ENCODE measurements at places on chromosomes 12 and 14. TPM values are rescaled to one million over a fixed set of nuclear protein-coding genes. Genes with fewer than 3 reads are reported as not detected.
A peak's percentile ranks its signal among the peaks of the same experiment; 100 is the strongest.

Gene GZMH
- not detected for total RNA-seq

Gene KDM2B
- 52.5 TPM for total RNA-seq

Gene NAV3
- 1.6 TPM for total RNA-seq

Gene FBXL14
- 18.3 TPM for total RNA-seq

Gene AKAP3
- 1.9 TPM for total RNA-seq

Gene BICDL1
- 5.8 TPM for total RNA-seq

Gene STYK1
- 8.6 TPM for total RNA-seq

DNA sequence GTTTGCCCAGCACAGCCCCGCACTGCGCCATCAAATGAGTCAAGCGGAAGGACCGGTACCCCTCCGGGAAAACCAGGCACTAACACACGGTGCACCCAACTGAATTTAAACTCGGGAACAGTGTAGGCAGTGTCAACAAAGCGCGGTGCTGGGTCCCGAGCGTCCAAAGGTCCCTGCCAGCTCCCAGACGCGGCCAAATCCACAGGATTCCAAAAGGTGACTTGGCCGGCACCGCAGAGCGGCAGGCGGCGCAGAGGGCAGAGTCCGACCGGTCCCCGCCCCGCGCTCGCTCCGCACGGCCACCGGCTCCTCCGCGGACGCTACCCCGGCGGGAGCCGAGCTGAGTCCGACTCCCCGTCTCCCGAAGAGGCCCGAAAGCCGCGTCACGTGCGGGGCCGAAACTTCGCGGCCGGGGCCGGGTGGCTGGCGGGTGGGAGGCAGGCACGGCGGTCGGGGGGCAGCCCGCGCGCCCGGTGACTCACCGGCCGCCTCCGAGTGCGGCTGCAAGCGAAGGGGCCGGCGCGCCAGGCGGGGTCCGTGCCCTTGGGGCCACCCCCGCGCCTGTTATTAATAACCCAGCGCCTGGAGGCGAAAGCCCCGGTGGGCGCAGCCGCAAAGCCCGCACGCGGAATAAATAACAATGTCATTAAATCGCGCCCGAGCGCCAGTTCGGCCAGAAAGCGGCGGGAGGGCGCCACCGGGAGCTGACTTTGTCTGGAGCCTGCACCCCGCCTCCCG lies 863 bp downstream of the DENND5B start:
- peak; percentile 49 for DNase-seq

GRCh38 chr12:1630827-1631591 lies 2.0 kb downstream of the WNT5B start:
- DNase-seq, result no peak

GRCh38 chr12:28925719-28926376 lies 223.2 kb upstream of the FAR2 start:
- no peak for DNase-seq

DNA sequence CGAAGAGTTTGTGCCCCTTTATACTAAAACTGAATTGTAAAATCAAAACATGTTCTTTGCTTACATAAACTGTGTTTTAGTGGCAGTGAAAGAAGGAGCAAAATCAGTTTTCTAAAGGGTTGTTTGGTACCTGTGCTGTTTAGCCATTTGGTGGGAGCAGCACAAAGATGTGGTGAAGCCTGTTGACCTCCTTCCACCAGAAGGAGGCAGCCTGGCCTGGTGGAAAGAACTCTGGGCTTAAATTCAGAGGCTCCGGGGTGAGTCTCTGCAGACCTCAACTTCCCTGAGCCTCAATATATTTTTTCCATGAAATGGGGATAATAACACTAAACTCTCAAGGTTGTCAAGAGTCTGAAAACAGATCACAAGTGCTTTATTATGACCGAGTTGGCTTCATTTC lies 502.5 kb downstream of the VRK1 start:
- DNase-seq, result no peak

- no peak for DNase-seq
These were observed 219.8 kb downstream of the PTPRO start for GRCh38 chr12:15541996-15542631.

DNA sequence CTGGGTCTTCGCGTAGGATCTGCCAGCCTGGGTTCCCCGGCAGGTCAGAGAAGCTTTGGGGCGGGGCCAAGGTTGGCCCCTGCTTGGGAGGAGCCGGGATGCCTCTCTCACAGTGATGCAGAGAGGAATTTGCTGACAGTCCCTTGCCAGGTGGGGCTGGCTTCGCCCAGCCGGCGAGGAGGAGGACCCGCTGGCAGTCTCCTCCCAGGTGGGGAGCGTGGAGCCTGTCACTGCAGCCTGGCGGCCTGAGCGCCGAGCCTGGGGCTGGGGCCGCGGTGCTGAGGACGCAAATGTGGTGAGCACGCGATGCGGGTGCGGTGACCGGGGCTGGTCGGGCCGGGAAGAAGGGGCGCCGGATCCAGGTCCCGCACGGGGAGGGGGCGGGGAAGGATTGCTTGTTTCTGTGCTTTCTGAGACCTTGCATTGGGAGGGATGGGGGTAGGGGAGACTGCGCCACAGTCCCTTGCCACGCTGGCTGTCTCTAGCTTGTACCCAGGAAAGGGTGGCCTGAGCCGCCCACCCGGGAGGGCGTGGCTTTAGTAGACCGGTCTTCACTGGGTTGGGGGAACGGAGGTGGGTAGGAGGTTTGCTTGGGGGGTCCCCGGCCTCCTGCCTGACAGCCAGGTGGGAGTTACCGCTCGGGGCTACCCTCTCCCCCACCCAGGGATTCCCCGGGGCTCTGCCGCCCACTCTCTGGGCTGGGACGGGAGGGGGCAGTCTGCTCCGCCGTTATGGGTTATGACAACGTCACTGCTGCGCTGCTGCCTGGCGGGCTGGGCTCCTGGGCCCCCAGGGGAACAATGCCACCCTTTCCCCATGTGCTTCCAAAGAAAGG lies at the start of gene TMEM63C:
Gene TMEM63C, plus strand, starts transcription at position 196 of the 835 bp plus-strand sequence. CDS start 37,016 bp downstream, outside the sequence.
- peak; percentile 98 for DNase-seq

GRCh38 chr14:76836029-76836630 lies 9.9 kb downstream of the LRRC74A start:
- DNase-seq, result no peak

DNA sequence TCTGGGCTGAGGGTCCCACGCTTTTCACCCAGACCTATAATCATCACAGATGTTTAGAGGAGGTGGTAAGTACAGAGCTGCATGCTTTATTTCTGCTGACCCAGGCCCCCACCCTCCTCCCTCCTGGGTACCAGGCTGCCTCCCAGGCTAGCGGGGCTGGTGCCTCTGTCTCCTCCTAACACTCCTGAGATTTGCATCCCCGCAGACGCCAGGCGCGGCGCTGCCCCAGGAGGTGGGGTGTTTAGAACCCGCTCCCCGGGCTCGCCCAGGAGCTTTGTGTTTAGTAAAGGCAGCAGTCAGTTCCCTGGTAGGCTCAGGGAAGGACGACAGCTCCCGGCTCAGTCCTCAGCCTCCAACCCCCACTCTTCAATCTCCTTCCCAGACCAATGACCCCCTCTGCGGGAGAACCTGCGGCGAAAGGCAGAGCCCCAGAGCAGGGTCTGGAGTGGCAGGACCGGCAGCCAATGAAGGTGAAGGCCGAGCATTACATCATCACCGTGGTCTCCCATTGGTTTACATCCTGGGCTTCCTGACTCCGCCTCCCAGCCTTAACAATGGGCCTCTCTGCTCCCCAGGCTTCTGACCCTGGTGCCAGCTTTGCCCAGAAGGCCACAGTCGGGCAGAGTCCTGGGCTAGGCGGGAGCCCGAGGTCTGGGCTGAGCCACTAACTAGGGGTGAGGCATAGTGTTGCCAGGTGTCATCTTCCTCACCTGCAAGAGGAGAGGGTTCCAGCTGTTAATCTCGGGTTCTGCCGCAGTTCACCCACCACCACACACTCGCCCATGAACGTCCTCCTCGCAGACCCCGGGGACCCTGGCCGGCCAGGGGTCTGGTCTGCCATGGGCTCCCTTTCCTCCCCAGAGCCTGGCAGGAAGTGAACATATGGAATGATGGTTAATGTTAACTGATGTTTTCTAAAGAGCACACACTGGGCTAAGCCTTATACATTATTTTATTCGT lies 57.5 kb downstream of the CALM1 start:
- peak; percentile 22 for DNase-seq

GRCh38 chr12:110826592-110827200 lies 20.1 kb upstream of the CCDC63 start:
- DNase-seq, result peak; percentile 94

Data from PC-3 (cell line).